Gastroesophageal sphincter (tissue), 4 donors: ENCODE measurements at places on chromosomes 2 and 18. TPM values are rescaled to one million over a fixed set of nuclear protein-coding genes. Genes with fewer than 3 reads are reported as not detected.
A peak's percentile ranks its signal among the peaks of the same experiment; 100 is the strongest.

ALMS1 gene
- total RNA-seq = 54.3 TPM

DGUOK gene
- 40.3 TPM for total RNA-seq

IL1F10 gene
- total RNA-seq = not detected

- peak; percentile 85 for ATAC-seq
Measured at GRCh38 chr2:152925547-152926448, 207.4 kb downstream of the ARL6IP6 start.

GRCh38 chr2:185127412-185127811 lies 529.1 kb downstream of the ZNF804A start:
- no peak for ATAC-seq

- ATAC-seq = no peak
Measured at GRCh38 chr2:25438793-25439192, 97.1 kb upstream of the DNMT3A start.

DNA sequence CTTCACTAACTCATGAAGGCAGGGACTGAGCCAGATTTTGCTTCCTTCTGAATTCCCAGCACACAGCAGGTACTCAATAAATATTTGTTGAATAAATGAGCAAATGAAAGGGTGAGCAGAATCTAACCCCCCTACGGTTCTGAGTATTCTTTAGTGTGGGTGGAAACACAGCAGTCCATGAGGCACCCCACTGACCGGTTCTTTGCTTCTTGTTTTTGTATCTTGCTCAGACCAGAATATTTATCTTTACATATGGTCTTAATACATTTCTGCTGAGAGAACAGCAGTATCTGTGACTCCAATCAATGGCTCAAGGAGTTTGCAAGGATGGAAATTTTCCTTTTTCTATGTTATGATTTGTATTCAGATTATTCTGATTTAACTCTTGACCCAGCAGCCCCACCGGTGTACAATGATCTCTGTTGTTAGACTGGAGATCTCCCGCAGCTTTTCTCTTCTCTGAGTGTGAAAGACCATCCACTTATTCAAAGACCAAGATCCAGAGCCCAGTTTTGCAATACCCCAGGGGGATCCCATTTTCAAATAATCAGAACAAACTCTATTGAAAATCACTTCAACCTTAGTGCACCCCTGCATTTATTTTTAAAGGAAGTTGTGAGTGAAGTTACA lies 506.5 kb upstream of the TNP1 start:
- ATAC-seq = no peak
